ENCODE measurements at places on chromosomes 4 and X. TPM values are rescaled to one million over a fixed set of nuclear protein-coding genes. Genes with fewer than 3 reads are reported as not detected.

Gene MAGEA4
- total RNA-seq = not detected

Gene PF4V1
- not detected for total RNA-seq

Gene TKTL2
- not detected for total RNA-seq

Gene DCAF8L2
- not detected for total RNA-seq

Gene PCYT1B
- 0.43 TPM for total RNA-seq

Gene USP51
- total RNA-seq = 0.24 TPM

Gene MAGEA12
- not detected for total RNA-seq
